ENCODE measurements at places on chromosomes 11 and 22.

GRCh38 chr22:37144180-37144554, 5.5 kb downstream of the IL2RB start:
- no peak for DNase-seq

DNA sequence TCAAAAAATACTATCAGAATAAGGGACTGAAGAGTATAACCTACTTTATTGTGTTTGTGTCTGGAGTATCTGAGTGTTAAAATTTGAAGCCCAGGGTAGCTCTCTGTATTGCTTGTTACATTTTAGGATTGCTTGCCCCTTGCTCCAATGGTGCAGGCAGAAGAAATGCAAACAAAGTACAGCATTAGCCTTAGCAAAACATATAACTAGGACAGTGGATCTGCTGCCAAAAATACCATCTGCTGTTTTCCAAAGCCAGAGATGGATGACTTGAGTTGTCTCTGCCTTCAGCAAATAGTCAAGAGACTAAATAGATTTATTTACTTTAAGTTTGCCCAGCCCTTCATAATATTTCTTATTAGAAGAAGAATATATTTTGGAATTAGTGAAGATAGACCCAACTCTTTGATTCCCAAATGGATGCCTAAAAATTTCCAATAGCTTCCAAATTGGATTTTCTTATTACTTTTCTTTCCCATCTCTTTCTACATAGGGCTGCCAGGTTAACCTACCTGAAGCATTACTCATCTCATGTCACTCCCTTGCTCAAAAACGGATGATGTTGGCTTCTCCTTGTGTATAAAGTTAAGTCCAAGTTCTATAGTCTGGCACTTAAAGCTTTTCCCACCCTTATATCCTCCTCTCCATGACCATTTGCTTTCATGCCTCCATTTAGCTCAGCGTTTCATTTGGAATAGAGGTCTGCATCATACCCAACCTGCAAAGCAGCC, 66.3 kb downstream of the LDLRAD3 start:
- DNase-seq: no peak

DNA sequence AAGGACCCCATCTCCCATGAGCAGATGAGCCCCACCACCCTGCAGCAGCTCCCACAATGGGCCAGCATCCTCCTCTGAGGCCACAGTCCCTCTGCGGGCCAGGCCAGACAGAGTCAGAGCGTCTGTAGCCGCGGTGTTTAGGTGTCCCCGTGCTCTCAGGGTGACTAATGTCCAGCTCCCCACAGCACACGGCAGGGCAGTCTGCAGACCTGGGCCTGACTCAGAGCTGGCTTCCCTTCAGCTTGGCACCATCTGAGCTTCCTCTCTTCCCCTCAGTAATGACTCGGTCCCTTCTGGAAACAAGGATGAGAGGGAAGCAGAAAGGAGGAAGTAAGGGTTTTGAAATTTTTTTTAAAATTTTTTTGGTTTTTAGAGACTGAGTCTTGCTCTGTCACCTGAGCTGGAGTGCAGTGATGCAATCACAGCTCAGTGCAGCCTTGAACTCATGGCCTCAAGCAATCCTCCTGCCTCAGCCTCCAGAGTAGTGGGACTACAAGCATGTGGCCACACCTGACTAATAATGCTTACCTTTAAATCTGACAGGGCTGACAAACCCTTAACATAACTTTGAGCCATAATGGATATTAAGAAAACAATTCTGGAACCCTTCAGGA, 28.5 kb downstream of the LRRC74B start:
- no peak for DNase-seq

- no peak for DNase-seq
These were observed 39.4 kb upstream of the TCF20 start for GRCh38 chr22:42309865-42310264.

DNA sequence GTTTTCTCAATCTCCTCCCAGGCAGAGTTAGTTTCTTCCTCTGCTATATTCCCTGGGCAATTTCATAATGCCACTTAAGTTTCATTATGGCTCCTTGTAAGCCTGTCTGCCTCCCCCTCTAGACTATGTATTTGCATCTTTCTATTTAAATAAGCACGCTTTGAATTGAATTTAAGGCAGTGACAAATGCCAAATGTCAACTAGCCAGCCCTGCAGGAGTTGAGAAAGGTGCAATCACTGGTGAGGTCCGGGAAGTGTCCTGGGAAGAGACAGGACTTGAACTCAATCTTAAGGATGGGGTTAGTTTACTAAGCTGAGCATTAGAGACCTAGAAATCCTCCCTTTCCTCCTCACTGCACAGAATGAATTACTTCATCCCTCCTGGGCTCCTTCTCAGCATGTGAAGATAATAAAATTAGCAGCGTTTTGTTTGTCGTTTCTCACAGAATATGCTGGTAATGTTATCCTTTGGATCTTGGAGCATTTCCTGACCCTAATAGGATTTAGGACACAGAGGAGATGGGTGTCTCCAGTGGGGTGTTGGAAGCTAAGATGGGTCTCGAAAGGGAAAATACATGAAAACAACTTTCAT, 1.6 kb downstream of the TCP11L1 start:
- no peak for DNase-seq

DNA sequence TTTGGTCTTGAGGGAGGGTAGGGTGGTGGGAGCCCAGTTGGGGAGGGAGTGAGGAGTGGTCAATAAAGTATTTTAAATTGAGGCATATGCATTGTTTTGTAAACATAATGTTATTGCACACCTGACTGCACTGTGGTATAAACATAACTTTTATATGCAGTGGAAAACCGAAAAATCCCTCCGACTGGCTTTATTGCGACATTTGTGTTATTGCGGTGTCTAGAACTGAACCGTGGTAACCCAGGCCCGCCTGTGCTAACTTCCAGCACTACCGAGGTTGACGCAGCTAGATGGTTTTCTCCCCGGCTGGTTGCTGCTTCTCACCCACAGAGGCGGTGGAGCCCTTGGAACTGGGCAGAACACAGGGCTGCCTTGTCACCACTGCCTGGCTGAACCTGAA, 7.6 kb upstream of the RNH1 start:
- DNase-seq: no peak

DNA sequence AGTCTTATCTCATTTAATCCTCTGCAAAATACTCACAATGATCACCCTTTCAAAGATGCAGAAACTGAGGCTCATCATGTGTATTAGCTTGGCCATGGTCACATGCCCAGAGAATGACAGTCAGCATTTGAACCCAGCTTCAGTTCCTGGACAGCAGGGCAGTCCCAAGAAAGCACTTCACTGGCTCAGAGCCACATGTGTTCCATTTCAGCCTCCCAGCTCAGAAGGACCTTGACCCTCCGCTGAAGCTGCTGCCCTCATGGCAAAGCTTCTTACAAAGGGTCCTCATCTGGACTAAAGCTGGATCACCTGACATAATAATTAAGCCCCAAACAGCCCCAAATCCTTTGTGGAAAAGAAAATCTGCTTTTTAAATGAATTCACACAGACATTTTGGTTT, 37.0 kb downstream of the TENM4 start:
- DNase-seq: no peak

- DNase-seq: no peak
These were observed 51.8 kb downstream of the COMMD9 start for GRCh38 chr11:36237391-36237790.

DNA sequence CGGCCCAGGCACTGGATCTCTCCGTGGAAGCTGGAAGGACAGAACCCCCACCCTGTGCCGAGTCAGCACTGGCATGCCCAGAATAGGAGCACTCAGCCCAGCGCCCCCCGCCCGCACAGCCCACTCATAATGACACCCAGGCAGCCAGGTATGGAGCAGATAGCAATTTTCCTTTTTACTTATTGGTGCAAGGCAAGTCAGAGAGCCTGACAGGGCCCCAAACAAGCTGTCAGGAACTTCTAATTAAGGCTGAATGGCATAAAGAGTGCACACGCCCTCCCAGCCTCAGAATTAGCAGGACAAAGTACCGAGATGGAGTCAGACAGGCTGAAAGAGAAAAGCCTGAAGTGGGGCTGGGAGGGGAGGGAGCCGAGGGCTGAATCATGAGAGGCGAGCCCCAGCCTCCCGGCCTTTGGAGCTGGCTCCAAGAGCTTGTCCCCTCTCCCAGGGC, 76.9 kb downstream of the DSCAML1 start:
- DNase-seq: no peak

- no peak for DNase-seq
These were observed 34.4 kb upstream of the KIRREL3 start for GRCh38 chr11:127034973-127035372.

DNA sequence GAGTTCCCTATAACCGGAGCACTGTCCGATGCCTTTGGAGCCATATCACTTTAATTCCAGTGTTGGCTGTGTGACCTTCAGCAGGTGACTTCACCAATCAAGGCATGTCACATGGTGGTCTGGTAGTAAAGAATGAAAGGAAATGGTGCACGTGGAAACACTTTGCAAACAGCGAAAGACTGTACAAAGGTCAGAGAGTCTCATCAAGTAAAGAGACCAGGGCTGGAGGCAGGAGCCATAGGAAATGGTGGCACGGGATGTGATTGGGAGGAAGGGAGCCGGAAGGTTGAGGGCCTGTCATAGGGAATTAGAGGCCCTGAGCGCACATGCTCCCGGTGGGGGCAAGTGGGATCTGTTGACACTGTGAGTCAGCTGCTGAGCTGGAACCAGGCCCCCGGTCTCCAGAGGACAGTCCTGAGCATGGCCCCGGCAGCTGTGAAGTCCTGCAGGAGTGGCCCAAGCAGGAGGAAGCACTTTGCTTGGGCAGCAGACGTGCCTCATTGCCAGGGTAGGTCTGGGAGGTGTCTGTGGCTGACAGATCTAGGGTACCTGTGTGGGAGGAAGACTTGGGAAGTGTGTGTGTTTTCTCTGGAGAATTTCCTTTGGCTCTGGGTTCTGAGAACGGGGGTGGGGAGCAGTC, 2.0 kb downstream of the DAGLA start:
- DNase-seq: no peak

DNA sequence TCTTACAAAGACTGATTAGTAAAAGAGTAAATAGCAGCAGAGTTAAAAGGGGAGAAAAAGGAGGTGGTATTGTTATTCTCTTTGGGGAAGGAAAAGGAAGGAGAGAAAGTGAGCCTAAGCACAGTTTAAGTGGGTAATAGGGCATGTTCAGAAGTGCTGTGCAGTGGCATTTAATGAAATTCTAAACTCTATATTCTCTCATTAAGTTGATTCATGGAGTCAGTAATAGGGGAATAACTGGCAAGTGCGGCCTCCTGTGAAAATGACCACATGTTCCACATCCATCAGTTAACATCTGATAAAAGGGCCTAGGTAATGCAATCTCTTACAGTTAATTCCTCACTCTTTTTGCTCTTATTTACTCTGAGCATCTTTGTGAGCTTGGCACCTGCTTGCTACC, 516.7 kb downstream of the JRKL start:
- no peak for DNase-seq

DNA sequence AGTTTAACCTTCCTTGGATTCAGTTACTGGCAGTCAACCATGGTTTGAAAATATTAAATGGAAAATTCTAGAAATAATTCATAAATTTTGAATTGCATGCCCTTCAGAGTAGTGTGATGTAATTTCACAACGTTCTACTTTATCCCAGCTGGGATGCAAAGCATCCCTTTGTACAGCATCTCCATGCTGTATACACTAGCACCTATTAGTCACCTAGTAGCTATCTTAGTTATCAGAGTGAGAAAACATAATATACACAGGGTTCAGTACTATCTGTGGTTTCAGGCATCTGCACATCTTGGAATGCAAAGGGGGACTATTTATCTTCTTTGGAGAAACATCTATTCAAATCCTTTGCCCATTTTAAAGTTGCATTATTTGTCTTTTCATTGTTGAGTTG, 30.8 kb downstream of the CBL start:
- DNase-seq: no peak

DNA sequence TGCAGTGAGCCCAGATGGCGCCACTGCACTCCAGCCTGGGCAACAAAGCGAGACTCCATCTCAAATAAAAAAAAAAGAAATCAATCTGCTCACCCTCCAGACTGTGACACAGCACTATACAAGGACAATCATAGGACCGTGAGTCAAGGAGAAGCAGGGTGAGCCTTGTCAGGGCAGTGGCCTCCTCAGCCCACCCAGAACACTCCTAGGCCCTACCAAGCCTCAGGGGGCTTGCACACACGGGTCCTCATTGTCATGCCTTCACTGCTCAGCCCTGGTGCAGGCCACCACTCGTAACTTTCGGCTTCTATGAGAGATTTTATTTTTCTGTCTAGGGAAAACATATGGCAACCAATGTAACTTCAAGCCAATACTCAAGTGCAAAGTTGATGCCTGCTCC, 35.8 kb downstream of the DGCR2 start:
- DNase-seq: no peak

DNA sequence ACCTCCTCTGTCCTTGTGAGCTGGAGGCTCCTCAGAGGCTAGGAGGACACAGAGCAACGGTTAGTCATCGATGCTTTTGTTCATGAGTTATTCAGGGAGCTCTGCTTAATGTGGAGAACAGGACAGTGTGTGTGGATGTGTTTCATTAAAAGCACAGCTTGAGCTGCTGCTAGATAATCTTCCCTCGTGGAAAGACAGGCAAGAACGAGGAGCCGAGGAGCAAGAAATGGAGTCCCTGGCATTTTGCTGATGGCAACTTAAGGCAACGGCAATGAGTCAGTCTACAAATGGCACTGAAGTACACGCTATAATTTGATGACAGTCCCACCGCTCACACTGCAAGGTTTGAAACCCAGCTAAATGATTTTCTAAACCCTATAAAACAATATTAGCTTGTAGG, 106.2 kb downstream of the IGLL1 start:
- no peak for DNase-seq

- peak; percentile 67 for DNase-seq
These were observed at the start of the genes COMT and TXNRD2 for GRCh38 chr22:19941365-19942082. COMT (plus strand) TSS chr22:19941772; CDS start chr22:19962527, 20,755 bp downstream. TXNRD2 (minus strand) TSS chr22:19941818; CDS start chr22:19941803, 15 bp downstream.

DNA sequence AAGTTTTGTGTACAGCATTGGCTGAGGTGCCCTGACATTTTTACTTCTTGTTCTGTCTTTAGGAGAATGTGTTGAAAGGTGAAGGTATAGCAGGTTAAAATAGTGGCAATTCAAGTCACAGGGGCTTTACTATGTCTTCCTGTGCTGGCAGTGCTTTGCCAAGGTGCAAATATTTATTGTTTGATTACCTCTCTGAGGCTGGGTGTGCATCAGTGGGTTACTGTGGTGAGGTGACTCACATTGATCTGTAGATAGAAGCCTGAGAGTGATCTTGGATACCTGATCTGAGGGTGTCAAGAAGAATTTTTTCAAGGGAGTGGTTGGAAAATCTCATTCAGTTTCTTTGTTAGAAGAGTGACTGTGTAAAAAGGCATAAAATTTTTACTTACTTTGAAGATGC, 90.0 kb downstream of the ARHGAP42 start:
- DNase-seq: no peak

- DNase-seq: no peak
These were observed 165.9 kb downstream of the NAV2 start for GRCh38 chr11:19878520-19878919.

Measured in stimulated activated CD8-positive, alpha-beta memory T cell treated with anti-CD3 and anti-CD28 coated beads, Interleukin-15, amount 100 ng/mL, for 48 hours (primary cell).